ENCODE measurements at places on chromosomes 1 and 21.

- no peak for DNase-seq
Observed at GRCh38 chr1:73765551-73766233, 432.3 kb downstream of the LRRIQ3 start.

GRCh38 chr1:151286619-151287340, 4.7 kb downstream of the ZNF687 start:
- no peak for DNase-seq

DNA sequence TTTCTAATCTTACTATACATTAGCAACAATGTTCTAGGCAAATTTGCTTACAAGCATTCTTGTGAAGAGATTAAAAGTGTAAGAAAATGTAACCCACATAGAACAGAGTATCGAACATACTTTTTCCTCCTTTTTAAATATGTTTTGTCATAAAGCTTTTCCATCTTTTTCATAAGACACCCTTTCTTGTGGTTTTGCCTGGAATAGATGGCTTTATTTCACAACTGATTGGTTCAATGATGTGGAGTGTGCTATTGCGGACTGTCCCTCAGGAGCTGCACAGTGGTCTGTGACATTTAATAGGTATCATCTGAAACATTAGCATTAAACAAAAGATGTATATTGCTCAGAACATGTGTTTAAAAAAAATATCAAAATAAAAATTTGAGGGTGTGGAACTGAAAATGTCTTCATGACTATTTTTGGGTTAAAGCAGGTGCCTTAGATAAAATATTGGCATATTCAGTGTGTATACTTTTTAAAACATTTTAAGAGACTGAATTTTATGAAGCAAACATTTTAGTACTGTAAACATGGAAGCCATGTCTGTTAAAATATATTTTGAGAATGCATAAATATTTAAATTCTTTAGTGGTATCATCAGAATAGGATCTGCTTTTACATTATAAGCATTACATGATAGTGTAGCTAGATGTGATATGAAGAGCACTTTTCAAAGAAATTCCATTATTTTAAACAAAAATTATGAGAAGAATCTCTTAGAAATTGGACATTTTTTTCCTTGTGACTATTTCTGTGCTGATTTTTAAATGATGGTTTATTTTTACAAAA, 48.3 kb upstream of the C1orf146 start:
- no peak for DNase-seq

GRCh38 chr1:227759341-227760300, 24.4 kb downstream of the SNAP47 start:
- no peak for DNase-seq
